ENCODE measurements at places on chromosomes 7 and 10.

DNA sequence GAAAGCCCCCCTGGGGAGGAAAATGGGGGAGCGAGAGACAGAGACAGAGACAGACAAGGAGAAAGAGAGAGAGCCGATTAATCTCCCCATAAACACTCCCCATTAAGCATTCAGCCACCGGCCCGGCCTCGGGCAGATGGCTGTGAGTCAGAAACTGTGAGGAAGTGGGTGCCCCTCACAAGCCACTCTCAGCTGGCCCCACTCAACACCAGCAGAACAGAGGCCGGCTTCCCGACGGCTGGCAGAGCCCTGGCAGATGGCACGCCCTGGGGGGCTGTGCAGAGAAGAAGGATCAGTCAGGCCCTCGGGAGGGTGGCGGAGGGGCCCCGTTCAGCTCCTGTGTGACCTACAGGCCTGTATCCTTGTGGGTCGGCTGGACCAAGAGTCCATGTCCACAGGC lies 41.2 kb downstream of the CAMK2B start:
- DNase-seq = no peak

DNA sequence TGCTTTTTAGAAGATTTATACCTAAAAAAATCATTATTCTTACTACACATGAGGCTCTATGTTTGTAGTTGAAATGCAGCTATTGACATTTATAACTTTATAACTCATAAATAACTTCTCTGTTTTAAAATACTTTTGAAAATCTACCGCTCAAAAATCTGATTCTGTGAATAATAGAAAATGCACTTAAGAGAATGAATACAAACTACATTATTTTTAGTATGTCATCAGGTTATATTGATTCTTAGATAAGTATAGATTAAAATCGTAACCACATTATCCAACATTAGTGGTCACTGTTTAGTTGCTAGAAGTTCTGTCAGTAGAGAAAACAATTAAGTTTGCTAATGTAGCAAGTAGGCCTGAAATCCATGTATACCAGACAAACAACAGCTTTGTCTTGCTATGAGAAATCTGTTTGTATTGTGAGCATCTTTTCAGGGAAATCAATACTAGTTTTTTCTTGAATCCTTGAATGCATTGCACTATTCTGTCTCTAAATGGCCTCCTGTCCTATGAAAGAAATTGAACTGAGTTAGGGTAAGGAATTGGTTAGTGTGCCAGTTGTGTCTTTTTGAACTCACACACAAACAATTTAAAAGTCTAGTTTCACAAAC lies 116.5 kb upstream of the HDAC9 start:
- DNase-seq = no peak

- DNase-seq = no peak
These were observed 44.0 kb downstream of the PARD3 start for GRCh38 chr10:34771106-34771505.

- DNase-seq = no peak
These were observed 23.7 kb upstream of the RASSF4 start for GRCh38 chr10:44935966-44936295.

DNA sequence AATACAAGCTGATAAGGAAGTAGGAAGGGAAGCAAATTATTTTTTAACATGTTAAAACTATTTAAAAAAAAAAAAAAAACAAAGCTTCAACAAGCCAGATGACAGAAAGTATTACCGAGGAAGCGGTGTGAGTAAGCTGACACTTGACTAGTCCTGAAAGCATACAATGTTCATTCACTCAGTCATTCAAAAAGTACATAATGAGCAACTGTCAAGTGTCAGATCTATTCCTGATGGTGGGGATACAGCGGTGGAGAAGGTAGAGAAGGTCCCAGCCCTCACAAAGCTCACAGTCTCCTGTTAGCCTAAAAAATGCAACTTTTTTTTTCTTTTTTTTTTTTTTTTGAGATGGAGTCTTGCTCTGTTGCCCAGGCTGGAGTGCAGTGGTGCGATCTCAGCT lies 40.0 kb downstream of the RAPGEF5 start:
- DNase-seq = no peak

DNA sequence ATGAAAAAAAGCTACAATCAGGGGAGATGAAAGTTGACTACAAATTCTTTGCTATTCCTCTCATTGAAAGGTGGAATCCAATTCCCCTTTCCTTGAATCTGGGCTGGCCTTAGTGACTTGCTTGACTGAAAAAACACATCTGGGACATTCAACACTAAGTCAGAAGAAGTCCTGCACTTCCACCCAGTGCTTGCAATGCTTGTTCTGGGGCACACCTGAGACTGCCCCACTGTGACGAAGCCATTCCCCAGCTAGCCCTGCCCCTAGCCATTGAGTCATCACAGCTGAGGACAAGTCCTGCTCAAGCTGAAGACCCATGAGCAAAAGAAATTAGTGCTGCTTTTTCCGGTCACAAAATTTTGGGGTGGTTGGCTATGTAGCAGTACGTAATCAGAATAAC lies 19.2 kb upstream of the GRID1 start:
- no peak for DNase-seq

DNA sequence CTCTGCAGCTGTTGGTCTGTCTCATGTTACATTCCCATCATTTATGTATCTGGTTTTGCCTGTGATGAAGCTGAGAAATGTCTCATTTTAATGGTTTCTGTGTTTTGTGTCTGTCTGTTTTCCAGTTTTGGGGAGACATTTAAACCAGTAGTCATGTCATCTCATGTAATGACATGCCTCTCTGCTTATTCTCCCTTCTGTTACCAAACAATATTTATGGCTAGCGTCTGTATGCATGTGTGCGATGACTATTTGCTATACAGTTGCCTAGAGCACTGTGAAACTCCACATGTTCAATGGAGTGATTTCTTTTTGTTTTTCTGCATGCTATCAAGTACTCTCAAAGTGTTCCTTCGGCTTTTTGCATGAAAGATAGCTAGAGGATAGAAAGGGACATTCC lies 132.0 kb downstream of the ST7 start:
- no peak for DNase-seq

DNA sequence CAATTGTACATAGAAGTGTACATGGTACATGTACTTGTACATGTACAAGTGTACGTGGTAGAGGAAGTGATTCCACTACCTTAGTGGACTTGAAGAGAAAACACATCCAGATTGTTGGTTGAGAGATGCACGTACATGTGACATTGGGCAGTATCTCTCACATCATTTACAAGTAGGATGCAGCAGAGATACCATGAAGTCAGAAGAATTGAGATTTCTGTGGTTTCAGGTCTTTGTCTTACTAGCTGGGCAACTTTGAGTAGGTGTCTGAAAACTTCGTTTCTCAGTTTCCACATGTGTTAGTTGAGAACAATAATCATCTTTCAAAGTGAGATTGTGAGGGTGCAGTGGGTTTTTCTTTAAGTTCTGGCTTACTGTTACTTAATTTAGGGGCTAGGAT lies 21.5 kb downstream of the CLDN12 start:
- no peak for DNase-seq

GRCh38 chr10:36670621-36671402 lies 454.6 kb upstream of the ANKRD30A start:
- DNase-seq = no peak

DNA sequence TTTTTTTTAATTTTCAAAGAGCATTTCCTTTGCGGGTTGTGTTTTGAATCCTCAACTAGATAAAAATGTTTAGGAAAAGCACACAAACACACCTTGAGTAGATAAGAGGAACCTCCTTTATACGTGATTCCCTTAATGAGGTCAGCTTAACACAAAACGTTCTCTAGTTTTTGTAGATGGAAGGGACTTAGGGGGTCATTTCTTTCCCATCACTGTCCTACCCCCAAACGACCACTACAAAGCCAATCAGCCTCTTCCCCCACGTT lies 1.2 kb downstream of the SUV39H2 start:
- no peak for DNase-seq

GRCh38 chr10:24428410-24428782 lies 219.5 kb downstream of the KIAA1217 start:
- no peak for DNase-seq

DNA sequence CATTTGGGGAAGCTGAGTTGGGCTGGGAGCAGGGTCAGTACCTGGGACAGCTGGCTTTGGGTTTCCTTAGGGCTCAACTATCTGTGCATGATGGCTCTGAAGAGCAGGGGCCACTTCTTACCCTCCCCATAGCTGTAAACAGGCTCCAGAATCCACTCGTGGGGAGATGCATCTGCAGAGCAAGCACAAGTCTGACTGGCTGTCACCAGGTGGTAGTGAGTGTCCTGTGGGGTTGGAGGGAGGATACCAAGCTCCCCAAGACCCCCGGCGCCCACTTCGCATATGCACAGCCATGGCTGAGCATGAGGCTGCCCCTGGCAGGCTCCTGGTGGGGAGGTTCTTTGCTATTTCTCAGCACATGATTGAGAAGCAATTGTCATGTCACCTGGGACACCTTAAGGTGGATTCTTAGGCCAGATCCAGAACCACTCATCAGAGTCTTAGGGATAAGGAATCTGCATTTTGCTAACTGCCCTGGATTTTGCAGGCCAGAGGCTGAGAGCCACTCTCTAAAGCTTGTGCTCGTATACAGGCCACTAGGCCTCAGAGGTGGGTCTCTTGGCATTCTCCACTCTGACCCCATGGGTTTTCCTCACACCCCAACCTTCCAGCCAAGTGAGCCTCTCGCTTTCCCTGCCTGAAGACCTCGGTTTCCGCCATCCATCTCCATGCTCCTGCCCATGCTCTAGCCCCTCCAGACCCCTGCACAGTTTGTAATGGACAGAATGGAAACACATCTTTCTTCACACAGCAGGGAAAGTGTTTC lies 53.7 kb downstream of the ADCY1 start:
- no peak for DNase-seq

DNA sequence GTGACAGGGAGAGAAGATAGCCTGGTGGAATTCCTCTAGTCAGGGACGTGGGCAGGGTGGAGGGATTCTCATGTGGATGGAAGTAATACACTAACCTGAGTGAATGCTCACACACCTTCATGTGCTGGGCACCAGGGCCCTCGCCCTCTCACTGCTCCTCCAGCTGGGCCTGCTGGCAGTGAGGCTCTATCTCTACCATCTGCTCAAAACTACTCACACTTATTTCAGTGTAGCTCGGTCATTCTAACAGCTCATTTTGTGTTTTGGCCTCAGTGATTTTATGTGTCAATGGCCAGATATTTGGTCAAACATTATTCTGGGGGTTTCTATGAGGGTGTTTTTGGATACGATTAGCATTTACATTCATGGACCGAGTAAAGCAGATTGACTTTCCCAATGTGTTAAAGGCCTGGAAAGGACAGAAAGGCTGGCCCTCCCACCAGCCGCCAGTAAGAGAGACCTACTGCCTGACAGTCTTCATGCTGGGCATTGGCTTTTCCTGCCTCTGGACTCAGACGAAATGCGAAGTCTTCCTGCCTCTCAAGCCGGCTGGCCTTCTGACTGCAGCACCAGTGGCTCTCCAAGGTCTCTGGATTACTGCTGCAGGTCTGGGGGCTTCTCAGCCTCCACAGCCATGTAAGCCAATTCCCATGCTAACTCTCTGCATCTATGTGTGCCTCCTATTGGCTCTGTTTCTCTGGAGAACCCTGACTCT lies 335.4 kb downstream of the CXCL12 start:
- no peak for DNase-seq

DNA sequence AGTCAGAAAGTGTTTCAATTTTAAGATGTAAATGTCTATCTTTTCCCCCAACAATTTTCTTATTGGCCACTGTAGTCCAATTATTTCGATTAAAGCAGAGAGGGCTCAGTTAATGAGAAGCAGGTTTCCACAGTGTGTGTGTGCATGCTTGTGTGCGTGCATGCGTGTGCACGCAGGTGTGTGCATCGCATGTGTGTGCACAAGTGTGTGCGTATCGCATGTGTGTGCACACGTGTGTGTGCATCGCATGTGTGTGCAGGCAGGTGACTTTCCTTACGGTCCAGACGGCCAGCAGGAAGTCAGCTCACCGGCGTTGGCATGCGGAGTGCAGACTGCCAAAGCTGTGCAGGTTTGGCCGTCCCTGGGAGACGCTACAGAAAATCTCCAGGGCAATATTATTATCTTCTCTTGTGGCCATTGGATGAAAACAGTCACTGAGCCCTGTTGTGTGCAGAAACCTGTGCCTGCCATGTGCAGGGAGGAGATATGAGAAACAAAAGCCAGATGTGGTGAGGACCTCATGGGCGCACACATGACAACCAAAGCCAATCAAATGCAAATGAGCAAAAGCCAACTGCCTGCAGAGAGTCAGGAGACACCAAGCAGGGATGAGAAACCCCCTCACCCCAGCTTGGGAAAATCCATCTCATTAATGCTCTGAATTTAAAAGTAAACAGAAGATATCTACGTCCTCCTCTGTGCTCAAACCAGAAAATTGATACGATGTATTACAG lies 70.4 kb downstream of the C10orf90 start:
- DNase-seq = no peak

- DNase-seq = no peak
These were observed 2.9 kb upstream of the NRAP start for GRCh38 chr10:113666682-113667252.

DNA sequence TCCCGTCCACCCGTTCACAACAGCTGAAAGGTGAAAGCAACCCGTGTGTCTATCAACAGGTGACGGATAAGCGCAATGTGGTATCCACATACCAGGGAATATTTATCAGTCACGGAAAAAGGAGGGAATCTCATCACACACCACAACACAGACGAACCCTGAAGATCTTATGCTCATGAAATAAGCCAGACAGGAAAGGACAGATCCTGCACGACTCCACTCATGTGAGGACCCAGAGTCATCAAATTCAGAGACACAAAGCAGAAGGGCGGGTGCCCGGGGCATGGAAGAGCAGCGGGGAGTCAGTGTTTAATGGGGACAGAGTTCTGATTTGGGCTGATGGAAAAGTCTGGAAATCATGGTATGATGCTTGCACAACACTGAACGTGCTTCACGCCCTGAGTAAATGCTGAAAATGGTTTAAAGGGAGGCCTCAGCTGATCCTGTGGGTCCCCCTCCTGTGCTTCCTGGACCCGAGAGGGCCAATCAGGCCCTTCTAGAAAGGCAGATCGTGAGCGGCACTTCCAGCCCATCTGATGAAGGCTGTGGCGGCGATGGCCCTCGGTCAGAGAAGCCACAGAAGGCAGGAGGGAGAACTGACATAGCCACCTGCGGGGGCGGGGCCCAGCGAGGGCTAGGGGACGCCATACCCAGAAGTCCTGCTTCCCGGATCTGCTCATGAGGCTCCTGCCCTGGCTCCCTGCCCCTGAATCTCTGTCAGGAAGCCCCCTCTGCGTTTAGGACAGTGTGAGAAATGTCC lies 19.1 kb downstream of the WDR86 start:
- no peak for DNase-seq

GRCh38 chr7:30187513-30187912 lies 52.7 kb downstream of the MTURN start:
- DNase-seq = no peak

DNA sequence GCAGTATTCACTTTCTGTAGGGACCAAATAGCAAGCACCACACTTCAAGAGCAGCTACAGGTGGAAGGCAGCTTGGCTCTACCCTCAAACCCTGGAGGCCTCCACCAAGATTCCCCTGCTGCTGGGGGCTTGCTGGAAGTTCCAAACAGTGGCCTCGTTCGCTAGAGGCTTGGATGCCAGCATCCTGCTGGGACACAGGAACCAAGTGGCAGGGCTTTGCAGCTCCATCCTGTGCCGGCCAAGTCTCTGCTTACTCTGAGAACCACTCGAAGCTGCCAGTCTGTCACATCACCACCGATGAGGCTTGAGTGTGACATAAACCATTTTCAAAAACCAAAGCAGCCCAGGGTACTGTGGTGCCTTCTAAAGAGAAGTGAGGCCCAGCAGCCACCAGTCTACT lies 69.2 kb upstream of the UNC5B start:
- no peak for DNase-seq

GRCh38 chr10:36888925-36889573 lies 236.3 kb upstream of the ANKRD30A start:
- peak; percentile 12 for DNase-seq

- DNase-seq = no peak
These were observed 2.3 kb upstream of the PAPSS2 start for GRCh38 chr10:87657371-87657770.

Measured in hematopoietic multipotent progenitor cell treated with erythropoietin and hydrocortisone succinate and interleukin-3 and kit ligand, for 15 days (in vitro differentiated cells).